Activated CD8-positive, alpha-beta T cell treated with anti-CD3 and anti-CD28 coated beads for 36 hours (primary cell): ENCODE measurements at places on chromosomes 5 and 9. TPM values are rescaled to one million over a fixed set of nuclear protein-coding genes. Genes with fewer than 3 reads are reported as not detected.

- H3K27ac ChIP-seq: no peak overlapping the region
- no peaks in the 10 kb centered on the region for H3K27me3 ChIP-seq
- peaks cover 26% of the 10 kb centered on the region for H3K36me3 ChIP-seq
- H3K4me1 ChIP-seq: no peaks in the 10 kb centered on the region
- DNase-seq: no peak
Measured at GRCh38 chr9:32954642-32955041, 46.8 kb downstream of the APTX start.

DNA sequence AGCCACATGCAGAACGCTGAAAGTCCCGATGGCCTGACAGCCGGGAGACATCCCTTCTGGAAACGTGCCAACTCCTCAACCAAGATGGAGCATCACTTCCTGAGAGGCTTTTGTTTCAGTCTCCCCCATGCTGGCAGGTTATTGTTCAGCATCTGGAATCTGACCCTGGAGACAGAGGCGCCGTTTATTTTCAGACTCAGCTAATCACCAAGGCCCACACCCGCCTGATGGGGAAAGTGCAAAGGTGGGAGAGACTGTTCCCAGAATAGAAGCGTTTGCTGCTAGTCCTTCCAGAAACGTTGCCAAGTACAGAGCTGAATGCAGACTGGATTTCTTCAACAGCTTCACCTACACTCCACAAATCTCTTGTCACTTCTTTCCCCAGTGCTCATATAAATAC is 41.8 kb upstream of the S1PR3 start:
- H3K36me3 ChIP-seq: no peaks in the 10 kb centered on the region
- H3K4me1 ChIP-seq: peaks cover 2% of the 10 kb centered on the region
- peaks cover 5% of the 10 kb centered on the region for H3K27me3 ChIP-seq
- no peak overlapping the region for H3K27ac ChIP-seq

GRCh38 chr5:91146905-91147600 is 236.1 kb downstream of the ARRDC3 start:
- H3K4me1 ChIP-seq: peaks cover 13% of the 10 kb centered on the region
- H3K27ac ChIP-seq: no peak overlapping the region
- H3K4me3 ChIP-seq: no peak overlapping the region
- no peak for DNase-seq

GRCh38 chr9:135484460-135485277 is 5.1 kb downstream of the PPP1R26 start:
- H3K4me1 ChIP-seq: no peaks in the 10 kb centered on the region
- DNase-seq: no peak
- H3K4me3 ChIP-seq: no peak overlapping the region
- H3K27ac ChIP-seq: no peak overlapping the region

- H3K36me3 ChIP-seq: peaks cover 32% of the 10 kb centered on the region
- no peak overlapping the region for H3K4me3 ChIP-seq
- no peaks in the 10 kb centered on the region for H3K27me3 ChIP-seq
- no peak for DNase-seq
- H3K27ac ChIP-seq: peak overlapping the region; percentile 42
Measured at GRCh38 chr5:32369542-32370155, 56.9 kb upstream of the MTMR12 start.

GRCh38 chr5:74020503-74020902 is 394.5 kb downstream of the ARHGEF28 start:
- peaks cover 9% of the 10 kb centered on the region for H3K27me3 ChIP-seq
- H3K4me3 ChIP-seq: no peak overlapping the region
- no peak overlapping the region for H3K27ac ChIP-seq
- DNase-seq: no peak
- H3K36me3 ChIP-seq: no peaks in the 10 kb centered on the region

The PCDHAC2 gene
- total RNA-seq: not detected

The PCAT7 gene
- not detected for total RNA-seq

The STK32A gene
- total RNA-seq: not detected

The QRFP gene
- total RNA-seq: not detected

GRCh38 chr5:102554728-102555127 is 55.9 kb upstream of the SLCO6A1 start:
- H3K27ac ChIP-seq: no peak overlapping the region
- no peaks in the 10 kb centered on the region for H3K4me1 ChIP-seq
- no peak overlapping the region for H3K4me3 ChIP-seq
- no peaks in the 10 kb centered on the region for H3K36me3 ChIP-seq
- no peak for DNase-seq
- peaks cover 5% of the 10 kb centered on the region for H3K27me3 ChIP-seq

DNA sequence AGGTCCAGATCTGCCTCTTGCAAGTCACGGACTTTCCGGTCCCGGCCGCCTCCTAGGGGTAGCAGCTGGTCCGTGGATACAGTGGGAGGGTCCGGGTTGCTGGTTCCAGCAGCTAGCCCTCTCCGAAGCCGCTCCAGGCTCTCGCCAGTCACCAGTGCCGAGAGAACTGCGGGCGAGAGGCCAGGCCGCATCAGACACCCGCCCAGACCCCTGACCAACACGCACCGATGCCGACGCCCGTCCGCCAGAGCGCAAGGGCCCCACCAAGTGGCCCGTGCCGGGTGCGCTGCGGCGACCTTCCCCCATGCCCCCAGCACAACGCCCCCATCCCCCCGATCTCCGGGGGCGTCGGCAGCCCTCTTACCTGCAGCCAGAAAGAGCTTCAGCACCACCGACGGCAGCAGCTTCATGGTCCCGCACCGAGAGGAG is 470 bp downstream of the HBEGF start:
- peaks cover 21% of the 10 kb centered on the region for H3K36me3 ChIP-seq
- no peak overlapping the region for H3K27ac ChIP-seq

DNA sequence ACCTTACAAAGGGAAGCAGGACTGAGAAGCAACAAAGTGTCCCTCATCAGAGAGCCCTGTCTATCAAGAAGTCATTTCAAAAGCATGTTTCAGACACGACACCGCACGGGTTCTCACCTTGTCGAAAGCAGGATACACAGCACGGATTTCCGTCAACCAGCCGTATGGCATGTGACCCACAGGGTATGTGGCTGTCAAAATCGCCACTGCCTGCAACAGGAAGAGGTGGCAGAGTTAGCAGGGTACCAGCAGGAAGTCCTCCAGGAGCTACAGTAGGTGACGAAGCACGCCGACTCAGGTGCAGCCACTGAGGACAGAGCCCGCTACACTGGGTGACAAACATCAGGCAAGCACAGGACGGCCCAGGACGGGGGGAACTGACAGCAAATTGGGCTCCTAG is 81.2 kb downstream of the OTULIN start:
- H3K4me1 ChIP-seq: peaks cover 35% of the 10 kb centered on the region
- no peaks in the 10 kb centered on the region for H3K27me3 ChIP-seq
- DNase-seq: peak; percentile 53
- H3K27ac ChIP-seq: no peak overlapping the region

DNA sequence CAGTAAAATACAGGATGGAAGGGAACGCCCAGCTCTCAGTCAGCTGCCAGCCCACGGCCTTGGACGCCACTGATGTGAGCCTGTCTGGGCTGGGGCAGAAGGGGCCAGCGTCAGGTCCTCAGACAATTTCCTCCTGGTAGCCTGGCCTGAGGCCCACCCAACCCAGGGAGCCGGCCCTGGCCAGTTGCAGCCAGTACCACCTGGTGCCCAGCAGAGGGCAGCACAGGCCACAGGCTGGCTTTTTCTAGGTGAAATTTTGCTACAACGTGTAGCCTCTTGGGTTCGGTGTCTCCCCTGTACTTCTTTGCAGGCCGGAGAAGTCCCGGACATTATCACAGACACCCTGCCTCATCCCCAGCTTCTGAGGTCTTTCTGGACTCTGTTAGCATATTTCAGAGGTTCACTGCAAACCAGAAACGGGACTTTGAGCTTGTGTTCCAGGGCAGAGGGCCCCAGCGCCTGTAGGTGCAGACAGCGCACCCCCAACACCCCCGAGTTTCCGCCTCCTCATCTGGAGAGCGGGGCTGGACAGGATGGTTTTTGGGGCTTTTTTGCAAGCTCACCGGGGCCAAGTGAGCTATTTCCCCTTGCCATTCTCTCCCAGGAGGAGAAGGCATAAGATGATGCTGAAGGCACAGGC is 45.9 kb upstream of the KCNMB1 start:
- peak; percentile 75 for DNase-seq
- no peaks in the 10 kb centered on the region for H3K27me3 ChIP-seq
- no peak overlapping the region for H3K4me3 ChIP-seq

DNA sequence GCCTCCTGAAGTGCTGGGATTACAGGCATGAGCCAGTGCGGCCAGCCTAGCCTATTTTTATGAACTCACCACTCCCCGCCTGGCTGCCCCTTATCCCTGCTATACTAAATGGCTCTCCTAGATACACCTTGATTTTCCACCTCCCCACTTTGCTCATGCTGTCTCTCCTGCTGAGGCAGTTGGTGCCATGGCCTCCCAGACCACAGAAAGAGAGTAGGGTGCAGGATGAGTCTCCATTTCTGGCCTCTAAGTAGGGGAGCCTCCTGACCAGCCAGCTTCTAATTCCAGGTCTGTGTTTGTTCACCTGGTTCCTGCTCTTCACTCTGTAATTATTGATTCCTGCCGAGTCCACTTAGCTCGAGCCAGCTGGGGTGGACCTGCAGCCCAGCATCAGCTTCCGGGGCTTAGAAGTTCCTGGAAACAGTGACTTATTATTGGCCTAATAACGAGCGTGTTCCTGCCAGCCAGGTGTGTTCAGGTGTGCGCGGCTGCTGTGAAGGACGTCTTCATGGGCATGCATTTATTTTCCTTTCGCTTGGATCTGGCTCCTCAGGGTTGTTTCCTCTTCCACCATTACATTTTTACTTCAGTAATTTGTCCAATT is 34.0 kb downstream of the ZNF618 start:
- no peak for DNase-seq
- no peaks in the 10 kb centered on the region for H3K27me3 ChIP-seq
- no peak overlapping the region for H3K4me3 ChIP-seq
- H3K4me1 ChIP-seq: no peaks in the 10 kb centered on the region

DNA sequence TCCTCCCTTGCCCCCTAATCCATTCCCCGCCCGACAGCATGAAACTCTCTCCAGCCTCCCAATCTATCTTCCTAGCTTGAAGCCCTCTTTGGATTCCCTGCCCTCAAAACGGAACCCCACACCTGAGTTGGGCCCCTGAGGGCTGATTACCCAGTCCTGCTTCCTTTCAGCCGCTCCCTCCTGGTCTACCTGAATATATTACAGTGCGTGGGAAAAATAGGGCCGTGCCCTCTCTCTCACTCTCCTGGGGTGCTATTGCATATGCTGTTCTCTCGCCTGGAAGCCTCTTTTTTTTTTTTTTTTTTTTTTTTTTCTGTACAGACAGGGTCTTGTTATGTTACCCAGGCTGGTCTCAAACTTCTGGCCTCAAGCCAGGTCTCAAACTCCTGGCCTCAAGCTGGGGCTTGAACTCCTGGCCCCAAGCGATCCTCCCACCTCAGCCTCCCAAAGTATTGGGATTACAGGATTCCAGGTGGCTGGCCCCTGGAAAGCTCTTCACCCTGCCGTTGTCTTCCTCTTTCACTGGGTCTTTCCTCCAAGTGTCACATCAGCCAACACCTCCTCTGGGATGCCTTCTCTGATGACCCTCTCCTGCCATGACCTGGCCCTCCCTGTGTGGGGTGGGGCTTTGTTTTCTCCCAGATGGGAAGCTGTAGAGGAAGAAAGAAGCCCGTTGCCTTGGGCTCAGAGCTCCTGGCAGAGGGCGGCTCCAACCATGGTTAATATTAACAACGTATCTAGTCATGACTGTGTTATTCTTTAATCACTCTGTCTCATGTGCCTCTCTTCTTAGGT is 8.2 kb downstream of the DNM1 start:
- H3K36me3 ChIP-seq: no peaks in the 10 kb centered on the region
- no peak overlapping the region for H3K4me3 ChIP-seq
- H3K27ac ChIP-seq: no peak overlapping the region
- no peak for DNase-seq
- no peaks in the 10 kb centered on the region for H3K4me1 ChIP-seq

DNA sequence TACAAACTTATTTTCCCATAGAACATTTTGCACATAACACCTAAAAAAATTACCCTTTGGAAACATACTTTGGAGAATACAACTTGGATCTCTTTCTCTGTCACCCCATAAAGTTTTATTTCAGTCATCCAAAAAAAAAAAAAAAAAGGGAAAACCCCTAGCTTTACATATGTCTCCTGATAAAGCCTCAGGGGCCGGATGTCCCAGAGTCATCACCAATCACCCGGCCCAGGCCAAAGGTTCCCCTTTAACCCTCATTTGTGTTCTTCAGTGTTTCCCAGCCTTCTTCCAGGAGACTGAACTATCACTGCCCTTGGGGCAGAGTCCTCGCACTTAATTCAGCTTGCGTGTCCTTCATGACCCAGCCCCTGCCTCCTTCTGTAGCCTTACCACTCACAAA is 28.8 kb downstream of the ANXA6 start:
- no peaks in the 10 kb centered on the region for H3K27me3 ChIP-seq
- peaks cover 79% of the 10 kb centered on the region for H3K4me1 ChIP-seq
- peak overlapping the region; percentile 72 for H3K27ac ChIP-seq
- H3K4me3 ChIP-seq: no peak overlapping the region

The PCA3 gene
- not detected for total RNA-seq

DNA sequence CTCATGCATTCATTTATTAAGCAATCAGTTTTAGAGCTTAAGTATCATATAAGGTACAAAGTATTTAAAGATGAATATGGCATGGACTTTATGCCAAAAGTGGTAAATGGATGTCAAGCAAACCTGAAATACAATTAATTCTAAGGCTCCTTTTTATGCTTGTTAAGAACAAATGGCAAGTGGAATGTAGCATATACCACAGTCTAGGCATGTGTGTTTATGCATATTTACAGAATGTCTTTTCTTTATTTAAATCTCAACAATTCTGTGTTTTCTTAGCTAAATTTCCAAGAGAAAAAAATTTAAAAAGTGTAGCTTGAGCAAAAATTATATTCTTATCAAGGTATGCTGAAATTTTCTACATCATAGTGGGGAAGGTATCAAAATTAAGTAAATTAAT is 39.8 kb downstream of the MPDZ start:
- H3K4me3 ChIP-seq: no peak overlapping the region
- no peaks in the 10 kb centered on the region for H3K36me3 ChIP-seq
- no peak for DNase-seq
- H3K27me3 ChIP-seq: no peaks in the 10 kb centered on the region
- no peak overlapping the region for H3K27ac ChIP-seq
